ENCODE measurements at places on chromosomes 1 and 21. TPM values are rescaled to one million over a fixed set of nuclear protein-coding genes. Genes with fewer than 3 reads are reported as not detected.

HSPA6 gene
- total RNA-seq, result 0.11 TPM

CR2 gene
- total RNA-seq, result 0.28 TPM

SH2D5 gene
- 0.32 TPM for total RNA-seq

MTMR11 gene
- 1.3 TPM for total RNA-seq

- peak; percentile 56 for DNase-seq
Measured at GRCh38 chr1:76868154-76868882, 1.0 kb downstream of the ST6GALNAC5 start.

DNA sequence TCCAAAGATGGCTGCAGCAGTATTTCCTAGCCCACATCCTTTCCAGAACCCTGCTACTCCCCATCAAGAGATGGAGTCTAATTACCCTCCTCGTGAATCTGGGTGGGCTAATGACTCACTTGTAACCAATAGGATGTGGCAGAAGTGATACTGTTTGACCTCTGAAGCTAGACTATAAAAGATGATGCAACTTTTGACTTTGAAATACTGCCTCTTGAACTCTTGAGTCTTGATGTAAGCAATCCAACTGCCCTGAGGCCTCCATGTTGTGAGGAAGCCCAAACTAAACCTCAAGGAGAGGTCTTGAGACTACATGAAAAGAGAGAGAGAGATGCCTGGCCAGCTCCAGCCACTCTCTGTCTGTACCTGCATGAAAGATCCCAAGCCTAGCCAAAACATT, 29.5 kb downstream of the LMO4 start:
- DNase-seq, result no peak

DNA sequence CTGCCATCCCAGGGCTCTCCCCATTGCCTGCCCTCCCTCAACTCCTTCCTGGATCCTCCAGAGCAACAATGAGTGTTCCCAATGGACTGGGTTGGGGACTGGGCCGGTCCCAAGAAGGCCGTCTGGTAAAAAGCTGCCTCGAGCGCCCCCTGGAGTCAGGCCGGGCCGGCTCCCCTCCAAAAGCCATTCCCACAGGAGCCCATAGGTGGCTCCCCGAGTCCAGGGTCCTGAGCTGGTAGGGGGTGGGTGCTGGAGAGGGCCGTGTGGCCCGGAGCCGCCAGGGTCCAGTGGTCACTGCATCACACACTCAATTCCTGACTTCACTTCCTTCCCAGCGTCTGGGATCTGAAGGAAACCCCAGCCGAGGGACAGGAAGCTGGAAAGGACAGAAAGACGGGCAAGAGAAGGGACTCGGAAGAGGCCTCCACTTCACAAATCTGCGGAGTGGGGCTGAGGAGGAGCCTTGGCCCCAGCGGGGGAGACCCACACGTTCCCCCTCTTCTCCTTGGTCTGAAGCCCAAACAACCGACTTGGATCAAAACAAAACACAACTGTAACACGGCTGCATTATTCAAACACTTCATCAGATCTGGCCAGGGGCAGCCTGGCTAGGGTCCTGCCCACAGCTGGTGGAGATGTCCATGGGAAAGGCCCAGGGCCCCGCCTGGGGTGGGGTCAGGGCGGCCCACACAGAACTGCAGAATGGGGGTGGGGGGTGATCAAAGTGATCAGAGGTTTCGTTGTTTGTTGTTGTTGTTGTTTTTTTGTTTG, 10.9 kb upstream of the ALDH4A1 start:
- peak; percentile 87 for DNase-seq

- DNase-seq, result no peak
Measured at GRCh38 chr1:227790034-227790400, 25.5 kb upstream of the PRSS38 start.
